ENCODE measurements at places on chromosomes 5 and 9.

DNA sequence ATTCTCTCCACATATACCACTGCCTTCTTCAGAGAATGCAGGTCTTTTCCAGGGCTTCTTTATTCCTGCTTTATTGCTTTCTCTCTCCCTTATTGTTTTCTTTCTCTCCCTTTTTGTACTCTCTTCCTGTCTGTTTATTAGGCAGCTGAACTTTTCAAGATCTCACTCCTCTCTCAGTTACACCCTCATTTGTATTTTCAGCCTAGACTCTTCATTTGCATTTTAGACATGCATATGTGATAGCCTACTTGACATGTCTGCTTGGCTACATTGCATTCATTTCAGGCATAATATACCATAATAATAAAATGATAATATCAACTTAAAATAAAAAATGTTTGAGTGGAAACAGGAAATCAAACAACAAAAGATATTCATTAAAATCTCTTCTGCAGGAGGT lies 377.9 kb upstream of the TNC start:
- no peak for DNase-seq

DNA sequence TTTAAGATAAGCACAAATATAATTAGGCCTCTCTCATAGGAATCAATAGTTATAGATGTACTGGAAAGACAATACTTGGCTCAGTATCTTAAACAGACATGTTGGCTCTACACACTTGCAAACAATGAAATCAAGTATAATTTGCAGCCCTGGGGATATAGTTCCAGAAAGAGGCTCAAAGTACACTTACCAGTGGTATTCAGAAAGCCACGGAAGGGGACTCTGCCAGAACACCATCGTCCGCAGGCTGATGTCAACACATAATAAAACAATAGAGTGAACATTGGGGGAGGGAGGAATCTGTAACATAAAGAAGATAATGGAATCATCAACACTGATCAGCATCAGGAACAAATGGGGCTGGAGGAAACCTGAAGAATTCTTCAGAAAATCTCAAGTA lies 31.2 kb upstream of the EBF1 start:
- no peak for DNase-seq

- DNase-seq: no peak
Observed at GRCh38 chr5:17180864-17181723, 36.3 kb upstream of the BASP1 start.

DNA sequence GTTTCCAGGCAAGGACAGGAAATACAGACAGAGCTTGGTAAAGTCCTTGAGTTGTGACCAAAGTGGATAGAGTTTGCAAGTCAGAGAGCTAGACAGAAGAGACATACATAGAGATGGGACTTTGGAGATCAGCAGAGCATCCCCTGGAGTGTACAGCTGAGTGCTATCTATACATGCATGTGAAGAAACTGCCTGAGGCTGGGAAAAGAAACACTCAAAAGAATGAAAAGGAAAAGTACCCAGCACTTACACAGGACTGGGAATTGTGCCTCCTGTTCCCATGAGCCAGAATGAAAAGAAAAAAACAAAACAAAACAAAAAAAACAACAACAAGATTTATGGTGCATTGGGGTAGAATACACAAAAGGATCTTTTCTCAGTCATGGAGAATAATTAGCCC lies 606.4 kb downstream of the ZNF608 start:
- no peak for DNase-seq

DNA sequence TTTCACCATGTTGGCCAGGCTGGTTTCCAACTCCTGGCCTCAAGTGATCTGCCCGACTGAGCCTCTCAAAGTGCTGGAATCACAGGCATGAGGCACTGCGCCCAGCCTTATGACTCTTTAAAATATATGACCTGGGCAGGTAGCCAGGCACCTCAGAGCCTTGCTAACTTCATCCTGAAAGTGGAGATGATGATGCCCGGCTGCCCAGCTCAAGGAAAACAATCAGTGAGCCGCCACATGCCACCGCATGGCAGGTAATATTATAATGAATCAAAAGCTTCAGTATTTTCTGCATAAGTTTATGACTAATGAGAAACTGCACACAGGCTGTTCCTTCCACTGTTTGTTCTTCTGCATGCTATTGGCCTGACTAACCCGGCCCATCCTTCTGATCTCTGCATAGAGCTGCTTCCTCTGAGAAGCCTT lies 30.4 kb upstream of the DMRT1 start:
- DNase-seq: no peak

- DNase-seq: no peak
Observed at GRCh38 chr9:105255421-105255820, 11.0 kb downstream of the SLC44A1 start.

- DNase-seq: no peak
Observed at GRCh38 chr5:55278778-55279177, 28.7 kb downstream of the DHX29 start.

DNA sequence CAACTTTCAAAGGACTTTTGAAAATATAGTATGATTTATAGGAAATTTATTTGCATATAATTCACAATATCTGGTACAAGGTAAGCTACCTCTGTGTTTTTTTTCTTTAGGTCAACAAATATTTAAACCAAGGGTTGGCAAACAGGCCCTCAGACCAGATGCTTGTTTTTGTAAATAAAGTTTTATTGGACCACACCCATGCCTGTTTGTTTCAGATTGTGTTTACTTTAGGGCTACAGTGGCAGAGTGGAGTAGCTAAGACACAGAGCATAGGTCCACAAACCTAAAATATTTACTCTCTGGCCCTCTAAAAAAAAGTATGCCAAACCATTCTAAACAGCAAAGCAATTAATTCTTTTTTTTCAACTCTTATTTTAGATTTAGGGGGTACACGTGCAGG lies 119.7 kb upstream of the CCDC152 start:
- DNase-seq: no peak

DNA sequence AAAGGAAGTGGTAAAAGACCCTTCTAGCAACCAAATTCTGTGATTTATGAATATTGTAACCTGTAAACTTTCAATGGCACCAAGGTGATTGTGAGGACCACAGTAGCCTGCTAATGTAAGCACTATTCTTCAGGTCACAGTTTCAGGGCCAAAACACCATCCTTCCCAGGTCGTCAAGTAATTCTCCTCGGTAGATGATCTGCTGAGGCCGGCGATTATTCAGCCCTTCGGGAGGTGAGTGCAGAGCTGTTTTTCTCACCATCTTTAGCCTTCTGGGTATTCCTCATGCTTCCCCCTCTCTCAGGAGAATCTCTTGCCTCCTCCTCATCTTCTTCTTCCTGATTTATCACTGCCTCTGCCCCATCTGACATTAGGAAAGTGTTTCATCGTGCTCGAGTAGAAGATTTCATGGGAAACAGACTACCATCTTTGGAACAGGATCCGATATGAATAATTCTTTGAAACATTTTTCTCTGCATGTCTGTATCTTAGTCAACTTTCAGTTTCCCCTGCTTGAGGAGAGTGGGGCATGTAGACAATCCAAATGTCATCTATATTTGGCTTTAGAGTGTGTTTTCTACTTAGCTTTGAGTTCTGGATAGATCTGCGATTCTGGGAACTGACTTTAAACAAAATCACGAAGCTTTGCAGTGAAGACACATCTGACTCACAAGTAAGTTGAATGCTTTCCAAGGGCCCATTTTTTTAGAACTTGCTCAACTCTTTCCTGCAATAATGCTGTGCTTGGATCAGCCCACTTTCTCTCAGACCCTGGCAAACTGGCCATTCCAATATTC lies 173.9 kb downstream of the AOPEP start:
- no peak for DNase-seq

DNA sequence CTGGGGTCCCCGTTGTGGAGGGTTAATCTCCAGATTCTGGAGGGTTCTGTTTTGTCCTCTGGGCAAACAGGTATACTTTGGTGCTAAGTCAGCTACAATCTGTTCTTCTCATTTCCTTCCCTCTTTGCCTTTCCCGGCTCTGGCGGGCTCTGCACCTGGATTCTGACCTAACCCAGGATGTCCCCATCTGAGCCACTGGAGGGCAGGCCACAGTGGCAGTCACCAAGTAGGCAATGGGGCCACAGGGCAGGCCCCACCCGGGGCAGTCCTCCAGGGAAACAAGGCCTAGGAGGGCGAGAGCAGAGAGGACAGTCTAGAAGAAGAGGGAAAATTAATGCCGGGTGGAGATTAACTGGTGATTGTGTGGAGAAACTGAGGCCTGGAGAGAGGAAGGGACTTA lies 40.4 kb upstream of the HRH2 start:
- no peak for DNase-seq

DNA sequence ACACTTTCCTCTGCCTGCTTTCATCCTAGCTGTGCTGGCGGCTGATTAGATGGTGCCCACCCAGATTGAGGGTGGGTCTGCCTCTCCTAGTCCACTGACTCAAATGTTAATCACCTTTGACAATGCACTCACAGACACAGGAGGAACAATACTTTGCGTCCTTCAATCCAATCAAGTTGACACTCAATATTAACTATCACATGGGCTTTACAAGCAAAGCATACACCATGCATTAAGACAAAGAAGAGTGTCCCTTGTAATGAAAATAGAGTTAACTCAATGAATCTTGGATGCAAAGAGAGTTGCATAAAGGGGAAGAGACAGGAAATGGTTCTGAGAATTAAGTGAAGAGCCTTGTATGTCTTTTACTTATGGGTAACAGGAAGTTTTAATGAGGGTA lies 298.7 kb upstream of the BRINP1 start:
- no peak for DNase-seq

DNA sequence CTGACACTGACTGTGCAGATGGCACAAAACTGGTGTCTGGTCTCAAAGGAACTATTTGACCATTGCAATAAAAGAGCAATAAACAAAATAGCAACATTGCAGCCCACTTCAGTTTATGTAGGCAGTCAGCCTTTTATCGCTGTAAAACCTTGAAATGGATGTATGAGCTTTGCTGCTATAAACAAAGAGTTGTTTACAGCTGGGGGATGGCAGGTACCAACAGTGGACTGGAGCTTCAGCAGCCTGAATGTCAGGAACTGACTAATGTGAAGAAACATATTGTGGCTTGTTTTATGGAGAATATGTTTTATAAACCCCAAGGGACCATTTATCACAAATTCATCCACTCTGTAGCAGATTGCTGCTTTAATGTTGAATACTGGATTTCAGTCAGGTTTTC lies 78.0 kb downstream of the PTPRD start:
- DNase-seq: no peak

DNA sequence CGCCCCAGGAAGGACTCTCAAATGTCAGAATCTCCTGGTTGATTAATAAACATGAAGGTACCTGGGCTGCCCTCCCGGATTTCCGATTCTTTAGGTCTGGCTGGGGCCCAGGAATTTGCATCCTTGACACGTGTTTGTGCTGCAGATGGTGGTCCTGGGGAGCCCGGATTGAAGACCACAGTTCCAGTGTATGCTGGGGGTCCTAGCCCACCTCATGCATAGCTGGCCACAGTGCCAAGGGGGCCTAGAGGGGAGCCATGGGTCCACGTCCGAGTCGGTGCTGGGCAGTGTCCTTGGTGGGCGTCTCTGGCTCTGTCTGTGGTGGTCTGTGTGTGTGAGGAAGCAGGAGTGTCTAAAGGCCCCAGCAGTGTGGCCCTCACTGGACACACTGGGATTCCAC lies 3.2 kb downstream of the NCS1 start:
- no peak for DNase-seq

DNA sequence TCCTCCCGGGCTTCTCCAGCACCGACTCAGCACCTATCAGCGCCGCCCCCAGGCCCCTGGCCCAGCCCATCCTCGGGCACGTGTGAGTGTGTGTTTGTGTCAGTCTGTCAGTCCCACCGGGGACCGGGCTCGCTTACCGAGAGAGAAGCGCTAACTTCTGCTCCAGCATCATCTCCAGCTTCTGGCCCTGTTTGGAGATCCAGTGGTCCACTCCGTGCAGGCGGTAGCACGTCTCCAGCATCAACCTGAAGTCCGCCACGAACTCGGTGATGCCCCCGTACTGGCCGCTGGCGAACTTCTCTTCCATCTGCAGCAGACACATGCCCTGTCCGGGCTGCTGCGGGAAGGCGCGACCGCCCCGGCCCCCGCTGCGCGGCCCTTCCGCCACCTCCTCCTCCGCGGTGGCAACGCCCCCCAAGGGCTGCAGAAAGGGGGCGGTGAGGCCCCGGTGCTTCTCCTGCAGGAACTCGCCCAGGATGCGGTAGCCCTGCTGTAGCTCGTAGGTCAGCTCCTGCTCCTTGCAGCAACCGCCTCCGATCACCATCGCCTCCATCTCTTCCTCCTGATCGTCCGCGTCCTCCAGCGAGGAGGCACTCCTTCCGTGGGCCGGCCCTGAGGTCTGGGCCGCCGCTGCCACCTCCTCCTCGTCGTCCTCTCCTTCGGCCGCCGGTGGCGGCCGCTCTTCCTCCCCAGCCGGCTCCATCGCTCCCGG lies 8.2 kb downstream of the RANBP6 start:
- DNase-seq: peak; percentile 90

GRCh38 chr9:123373447-123373923 lies 17.5 kb downstream of the CRB2 start:
- DNase-seq: no peak

DNA sequence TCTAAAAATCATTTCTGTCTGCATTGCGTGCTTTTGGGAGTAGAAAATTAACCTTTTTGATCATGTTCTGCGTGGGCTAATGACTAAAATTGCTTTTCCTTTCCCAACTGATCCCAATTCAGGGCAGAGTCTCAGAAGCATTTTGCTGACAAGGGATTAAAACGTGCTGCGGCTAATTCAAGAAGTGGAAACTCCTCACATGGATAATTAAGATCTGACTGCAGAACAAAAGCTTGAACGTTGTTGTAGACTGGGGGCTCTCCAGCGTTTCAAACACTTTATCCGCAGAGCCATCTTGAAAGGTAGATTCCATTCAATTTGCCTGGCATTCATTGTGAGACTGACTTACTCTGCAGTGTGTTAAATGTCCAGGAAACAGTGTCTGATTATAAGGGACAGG lies 485.3 kb upstream of the DMAC1 start:
- no peak for DNase-seq

GRCh38 chr5:168332042-168332441 lies 40.6 kb downstream of the WWC1 start:
- no peak for DNase-seq

- no peak for DNase-seq
Observed at GRCh38 chr9:126113756-126114408, 212.7 kb upstream of the MVB12B start.

DNA sequence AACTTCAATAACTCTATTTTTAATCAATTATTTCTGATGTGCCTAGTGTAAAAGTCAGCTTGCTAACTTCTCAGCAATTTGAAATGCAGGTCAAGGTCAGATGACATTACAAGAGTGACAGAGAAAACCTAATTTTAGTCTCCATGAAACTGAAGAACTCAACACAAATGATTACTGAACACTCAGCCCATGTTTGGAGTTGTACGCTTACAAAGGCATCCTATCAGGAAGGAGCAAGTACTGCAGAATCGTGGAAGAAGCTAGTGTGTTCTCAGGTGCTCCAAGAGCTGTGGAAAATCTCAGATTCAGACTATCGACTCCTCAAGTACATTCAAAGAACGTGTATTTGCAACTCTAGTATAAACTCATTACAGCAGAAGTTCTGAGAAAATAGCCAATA lies 526.7 kb downstream of the PDE4D start:
- DNase-seq: no peak

- no peak for DNase-seq
Observed at GRCh38 chr5:33258553-33258952, 182.2 kb upstream of the TARS1 start.

Measured in stimulated activated CD8-positive, alpha-beta memory T cell treated with anti-CD3 and anti-CD28 coated beads, Interleukin-2, amount 100 ng/mL, for 1 hour (primary cell).